ENCODE measurements at places on chromosomes 2 and 18.
A peak's percentile ranks its signal among the peaks of the same experiment; 100 is the strongest.

GRCh38 chr2:168722592-168722991, 79.8 kb upstream of the NOSTRIN start:
- DNase-seq, result peak; percentile 35

DNA sequence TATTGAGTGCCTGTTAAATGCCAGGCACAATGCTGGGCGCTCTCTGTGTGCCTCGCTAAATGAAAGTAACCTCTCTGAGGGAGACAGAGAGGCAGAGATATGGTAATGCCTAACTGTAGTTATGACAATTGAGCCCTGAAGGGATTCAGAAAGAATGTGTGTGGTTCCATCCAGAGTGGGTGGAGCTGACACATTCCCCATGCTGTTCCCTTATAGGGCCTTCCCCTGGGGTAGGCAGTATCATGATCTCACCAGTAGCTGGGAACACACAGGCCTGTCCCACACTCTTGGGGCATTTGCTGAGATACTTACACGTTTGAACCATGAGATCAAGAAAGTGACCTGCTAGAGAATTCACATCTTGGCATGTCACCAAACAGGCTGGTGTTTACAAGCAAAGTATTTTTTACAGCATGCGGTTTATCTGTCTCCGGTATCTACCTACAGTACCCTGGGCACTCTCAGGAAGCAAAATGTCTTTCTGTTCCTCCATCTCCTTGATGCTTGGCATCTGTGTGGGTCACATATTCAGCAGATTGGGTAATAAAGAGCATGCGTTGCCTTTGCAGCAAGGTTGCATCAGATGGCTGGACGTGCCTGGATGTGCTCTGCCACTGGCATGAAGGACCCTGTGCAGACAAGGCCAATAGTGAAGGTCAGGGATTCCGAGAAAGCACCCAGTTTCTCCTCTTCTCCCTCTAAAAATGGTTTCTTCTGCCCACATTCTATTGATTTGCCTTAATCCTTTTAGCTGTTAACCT, 9.4 kb downstream of the CTIF start:
- DNase-seq, result no peak

DNA sequence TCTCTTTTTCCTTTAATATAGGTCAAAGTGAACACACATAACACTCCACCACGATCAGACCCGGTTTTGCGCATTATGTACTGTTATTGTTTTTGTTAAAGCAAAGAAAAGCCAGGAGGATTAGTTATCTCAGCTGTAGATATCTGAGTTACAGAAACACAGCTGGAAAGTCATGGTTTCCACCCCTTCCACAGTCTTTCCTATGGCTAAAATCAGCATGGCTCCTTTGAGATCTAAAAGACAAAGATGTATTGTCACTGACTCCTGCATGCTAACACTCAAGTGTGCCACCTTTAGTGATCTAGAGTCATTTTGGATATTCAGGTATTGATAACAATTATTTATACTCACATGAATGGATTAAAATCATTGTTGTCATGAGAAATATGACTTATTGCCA, 260.0 kb downstream of the FIGN start:
- no peak for DNase-seq

- DNase-seq, result no peak
Measured at GRCh38 chr2:165070076-165070475, 114.8 kb upstream of the SLC38A11 start.

- no peak for DNase-seq
Measured at GRCh38 chr2:96957244-96957643, 29.1 kb downstream of the FAM178B start.

- no peak for DNase-seq
Measured at GRCh38 chr2:113232740-113233139, 46.0 kb downstream of the PAX8 start.

- no peak for DNase-seq
Measured at GRCh38 chr2:69436596-69436937, 668 bp downstream of the NFU1 start.

- DNase-seq, result no peak
Measured at GRCh38 chr2:19865151-19865550, 36.6 kb downstream of the TTC32 start.

DNA sequence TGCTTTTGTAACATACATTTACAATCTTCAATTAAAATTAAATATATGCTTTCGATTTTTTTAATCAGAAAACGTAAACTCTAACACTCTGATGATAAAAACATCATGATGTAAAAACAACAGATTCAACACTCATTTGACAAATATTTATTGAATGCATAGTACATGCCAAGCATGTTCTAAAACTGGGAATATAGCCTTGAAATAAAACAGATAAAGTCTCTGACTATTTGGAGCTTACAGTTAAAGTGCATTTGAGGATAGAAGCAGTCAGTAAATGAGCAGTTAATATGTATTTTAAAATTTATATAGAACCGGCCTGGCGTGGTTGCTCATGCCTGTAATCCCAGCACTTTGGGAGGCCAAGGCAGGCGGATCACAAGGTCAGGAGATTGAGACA, 47.8 kb downstream of the TMX3 start:
- DNase-seq, result no peak

DNA sequence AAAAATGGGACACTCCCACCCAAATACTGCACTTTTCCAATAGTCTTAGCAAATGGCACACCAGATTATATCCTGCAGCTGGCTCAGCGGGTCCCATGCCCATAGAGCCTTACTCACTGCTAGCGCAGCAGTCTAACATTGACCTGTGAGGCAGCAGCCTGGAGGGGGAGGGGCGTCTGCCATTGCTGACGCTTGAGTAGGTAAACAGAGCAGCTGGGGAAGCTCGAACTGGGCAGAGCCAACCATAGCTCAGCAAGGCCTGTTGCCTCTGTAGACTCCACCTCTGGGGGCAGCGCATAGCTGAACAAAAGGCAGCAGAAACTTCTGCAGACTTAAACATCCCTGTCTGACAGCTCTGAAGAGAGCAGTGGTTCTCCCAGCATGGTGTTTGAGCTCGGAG, 110.4 kb downstream of the CTIF start:
- no peak for DNase-seq

DNA sequence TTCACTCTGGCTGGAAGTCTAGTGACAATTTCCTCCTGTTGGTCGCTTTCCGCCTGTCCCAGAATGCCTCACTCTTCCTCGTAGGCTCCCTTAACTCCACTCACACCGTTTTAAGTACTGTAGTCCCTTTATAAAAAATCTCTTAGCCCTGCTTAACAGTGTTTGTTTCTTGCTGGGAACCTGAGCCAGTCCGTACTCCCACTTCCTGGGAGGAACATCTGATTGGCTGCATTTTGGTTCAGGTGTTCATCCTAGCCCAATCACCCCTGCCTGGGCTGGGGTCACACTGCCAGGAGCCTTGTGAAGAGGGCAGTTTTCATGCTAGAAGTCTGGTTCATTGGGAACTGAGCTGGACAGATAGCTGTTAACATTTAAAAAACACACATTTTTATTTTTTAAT, 25.6 kb upstream of the TOGARAM2 start:
- no peak for DNase-seq

DNA sequence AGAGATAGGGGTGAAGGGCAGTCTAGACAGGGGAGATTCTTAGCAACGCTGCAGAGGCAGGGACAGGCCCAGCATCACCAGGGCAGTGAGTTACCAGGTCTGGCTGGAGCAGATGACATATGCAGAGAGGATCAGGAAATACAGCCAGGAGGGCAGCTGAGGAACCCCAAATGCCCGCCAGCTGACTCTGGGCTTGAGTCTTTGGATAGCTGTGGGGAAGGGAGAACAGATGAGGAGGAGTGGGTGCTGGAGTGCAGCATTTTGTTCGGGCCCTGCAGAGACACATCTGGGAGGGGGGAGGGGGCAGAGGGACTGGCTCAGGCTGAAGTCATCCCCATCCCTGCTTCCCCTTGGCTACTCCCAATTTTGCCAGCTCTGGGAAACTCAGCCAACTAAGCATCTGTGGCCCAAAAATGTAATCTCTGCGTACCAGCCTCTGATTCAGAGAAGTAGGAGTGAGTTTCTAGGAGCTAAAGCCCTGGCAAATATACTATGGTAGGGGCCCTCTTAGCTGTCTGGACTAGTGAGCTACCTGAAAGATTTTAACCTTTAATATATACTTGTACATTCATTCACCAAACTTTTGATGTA, 214.5 kb downstream of the ZBTB7C start:
- no peak for DNase-seq

GRCh38 chr2:121805766-121806143, 50.3 kb downstream of the TSN start:
- no peak for DNase-seq

DNA sequence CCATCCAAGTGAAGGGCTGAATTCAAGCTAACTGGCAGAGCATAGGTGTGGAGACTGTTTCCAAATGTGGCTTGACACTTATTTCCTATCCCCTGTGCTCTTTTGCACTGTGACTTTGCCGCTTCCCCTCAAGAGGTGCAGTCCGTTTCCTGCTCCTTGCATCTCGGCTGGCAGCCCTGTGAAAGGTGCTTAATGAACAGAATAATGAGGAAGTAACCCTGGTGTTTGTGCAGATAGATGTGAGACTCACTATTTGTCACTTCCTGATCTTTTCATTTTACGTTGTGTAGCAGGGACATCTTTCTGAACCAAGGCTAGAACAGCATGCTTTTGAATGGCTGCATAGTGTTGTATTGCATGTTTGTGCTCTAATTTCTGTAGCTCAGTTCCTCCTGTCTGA, 60.8 kb downstream of the CEP192 start:
- DNase-seq, result no peak

DNA sequence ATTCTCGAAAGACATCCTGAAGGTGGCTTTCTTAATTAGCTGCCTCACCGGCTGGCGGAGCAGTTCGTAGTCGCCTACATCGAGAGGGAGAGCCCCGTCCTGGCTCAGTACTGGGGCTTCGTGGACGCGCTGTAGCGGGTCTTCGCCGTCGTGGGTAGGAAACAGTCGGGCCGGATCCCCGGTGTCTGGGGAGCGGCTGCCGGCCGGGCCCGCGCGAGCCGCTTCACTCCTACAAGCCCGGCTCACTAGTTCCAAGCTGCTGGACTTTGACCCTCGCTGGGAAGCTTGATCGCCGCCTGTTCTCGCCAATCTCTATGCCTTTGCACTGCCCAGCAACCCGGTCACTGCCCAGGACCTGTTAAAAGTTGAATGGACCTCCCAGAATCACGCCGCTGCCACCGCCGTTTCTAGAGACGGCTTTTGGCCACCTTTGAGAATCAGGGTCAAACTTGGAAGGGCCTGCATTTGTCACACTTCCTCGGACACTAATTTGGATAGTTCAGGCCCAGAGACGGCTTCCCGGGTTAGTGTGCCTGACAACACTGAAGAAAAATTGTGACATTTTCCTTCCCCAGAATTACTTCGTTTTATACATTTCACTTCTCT, 41.4 kb upstream of the AKAIN1 start:
- peak; percentile 29 for DNase-seq

GRCh38 chr18:39260565-39260964, 1695.0 kb upstream of the CELF4 start:
- no peak for DNase-seq

DNA sequence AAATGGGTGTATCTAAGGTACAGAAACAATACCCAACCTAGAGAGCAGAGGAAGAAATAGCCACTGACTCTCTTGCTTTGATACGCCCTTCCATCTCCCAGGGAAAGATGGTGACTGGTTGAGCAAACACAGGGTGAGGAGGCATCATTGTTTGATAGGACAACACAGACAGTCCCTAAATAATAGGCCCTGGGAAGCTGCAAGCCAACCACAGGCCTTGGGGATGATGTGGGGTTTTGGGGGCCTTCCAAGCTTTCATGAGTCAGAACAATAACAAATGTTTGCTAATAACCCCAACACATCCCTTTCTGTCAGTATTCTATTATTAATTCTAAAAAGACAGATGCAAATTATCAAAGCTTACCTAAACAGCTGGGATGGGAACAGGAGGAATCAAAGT, 9.8 kb downstream of the LGALSL start:
- DNase-seq, result no peak

- no peak for DNase-seq
Measured at GRCh38 chr2:225027061-225027762, 15.1 kb downstream of the DOCK10 start.

GRCh38 chr18:11261486-11261885, 112.1 kb upstream of the PIEZO2 start:
- DNase-seq, result no peak

DNA sequence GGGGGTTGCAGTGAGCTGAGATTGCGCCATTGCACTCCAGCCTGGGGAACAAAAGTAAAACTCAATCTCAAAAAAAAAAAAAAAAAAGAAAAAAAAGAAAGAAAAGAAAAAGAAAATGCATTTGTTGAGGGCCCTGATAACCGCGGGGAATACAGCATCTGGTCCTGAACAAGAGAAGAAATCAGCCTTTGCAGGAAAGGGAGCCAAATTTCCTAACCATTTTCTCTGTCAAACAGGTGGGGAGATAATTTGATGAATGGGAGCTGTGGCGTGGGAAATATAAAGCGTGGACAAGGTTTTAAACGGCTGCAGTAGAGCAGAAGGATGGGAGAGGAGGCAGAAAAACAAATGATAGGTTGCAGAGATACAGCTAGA, 864 bp downstream of the E2F6 start:
- no peak for DNase-seq

DNA sequence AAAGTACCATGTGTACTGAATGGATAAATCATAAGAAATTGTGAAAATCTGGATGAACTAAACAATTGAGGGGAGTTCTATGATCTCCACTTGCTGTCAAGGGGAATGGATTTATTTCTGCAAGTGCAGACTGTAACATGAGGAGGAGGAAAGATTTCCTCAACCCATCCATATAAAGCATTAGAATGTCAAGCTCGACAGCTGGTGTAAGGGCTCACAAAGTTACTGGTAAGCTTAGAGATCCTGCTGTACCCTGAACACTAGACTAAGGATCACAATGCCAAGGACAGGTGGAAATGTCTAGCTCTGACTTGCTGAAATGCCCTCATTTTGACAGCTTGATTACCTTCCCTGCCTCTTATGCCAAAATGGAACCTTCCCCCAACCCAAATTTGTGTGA, 125.3 kb downstream of the TCF4 start:
- no peak for DNase-seq

DNA sequence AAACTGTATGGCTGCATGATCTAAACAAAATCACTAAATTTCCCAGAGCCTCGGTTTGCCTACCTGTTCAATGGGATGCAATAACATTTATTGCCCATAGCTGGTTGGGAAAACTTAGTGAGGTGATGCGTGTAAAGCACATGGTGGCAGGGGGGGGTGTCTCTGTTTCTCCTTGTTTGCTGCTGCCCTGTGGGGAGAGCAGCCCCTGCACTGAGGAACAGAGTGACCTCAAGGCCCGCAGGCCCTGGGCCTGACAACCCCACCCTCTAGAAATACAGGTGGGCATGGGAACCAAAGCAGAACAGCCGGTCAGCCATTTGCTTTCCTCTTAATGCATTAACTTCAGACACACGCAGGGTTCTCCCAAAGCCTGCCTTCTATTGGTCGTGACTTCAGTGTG, 55.1 kb upstream of the SLC66A3 start:
- DNase-seq, result no peak

GRCh38 chr2:113175042-113175628, 1.4 kb downstream of the PSD4 start:
- DNase-seq, result no peak

- DNase-seq, result no peak
Measured at GRCh38 chr2:190023860-190024259, 38.7 kb downstream of the MSTN start.

Measured in uterus (tissue), 4 donors.